ENCODE measurements at places on chromosomes 1 and 21.

GRCh38 chr1:212655668-212656440, 43.8 kb downstream of the BATF3 start:
- DNase-seq, result no peak

DNA sequence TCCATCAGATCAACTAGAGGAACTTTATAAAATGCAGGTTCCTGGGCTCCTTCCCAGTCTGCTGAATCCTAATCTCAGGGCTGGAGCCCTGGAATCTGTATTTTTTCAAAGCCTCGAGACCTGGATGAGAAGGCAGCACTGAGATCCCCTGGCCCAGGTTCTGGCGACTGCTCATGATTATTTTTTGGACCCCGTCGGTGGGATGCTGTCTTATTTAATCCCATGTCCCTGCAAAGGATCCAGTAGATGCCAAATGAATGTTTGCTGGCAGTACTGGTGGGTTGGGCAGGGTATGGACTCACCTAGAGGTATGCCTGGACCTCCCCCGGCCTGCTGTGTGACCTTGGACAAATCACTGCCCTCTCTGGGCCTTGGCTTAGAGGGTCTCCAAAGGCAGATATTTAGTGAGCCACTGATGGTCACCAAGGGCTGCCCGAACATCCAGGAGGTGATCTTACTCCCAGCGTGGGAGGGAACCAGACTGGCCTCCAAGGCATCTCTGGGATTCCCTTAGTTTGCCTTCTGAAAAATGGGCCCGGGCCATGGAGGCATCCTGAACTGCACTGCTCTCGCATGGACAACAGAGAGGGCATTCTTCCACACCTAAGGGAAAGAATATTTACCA, 91.6 kb upstream of the RUNX3 start:
- DNase-seq, result no peak

- no peak for DNase-seq
Measured at GRCh38 chr21:32861866-32862265, 90.3 kb upstream of the PAXBP1 start.

DNA sequence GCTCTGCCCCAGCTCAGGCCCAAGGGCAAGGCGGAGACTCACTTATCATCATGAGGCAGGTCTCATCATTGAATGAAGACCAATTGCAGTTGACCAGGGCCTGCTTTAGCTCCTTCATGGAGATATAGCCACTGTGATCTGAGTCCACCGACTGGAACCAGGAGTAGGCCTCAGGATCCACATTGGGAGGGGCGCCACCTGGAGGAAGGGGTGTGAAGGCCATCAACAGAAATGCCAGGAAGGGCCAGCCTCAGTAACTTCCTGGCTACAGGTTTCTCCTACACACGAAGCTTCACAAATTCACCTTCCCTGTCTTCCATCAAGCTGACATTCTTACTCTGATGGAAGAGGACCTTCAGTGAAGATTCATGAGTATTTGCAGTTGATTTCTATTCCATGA, 11.6 kb downstream of the PEF1 start:
- peak; percentile 17 for DNase-seq

All from activated CD4-positive, alpha-beta T cell treated with anti-CD3 and anti-CD28 coated beads, Interleukin-2, amount 50 U/mL, for 4 hours (primary cell).